Uterus (tissue), 4 donors: ENCODE measurements at places on chromosomes 7 and 10.

DNA sequence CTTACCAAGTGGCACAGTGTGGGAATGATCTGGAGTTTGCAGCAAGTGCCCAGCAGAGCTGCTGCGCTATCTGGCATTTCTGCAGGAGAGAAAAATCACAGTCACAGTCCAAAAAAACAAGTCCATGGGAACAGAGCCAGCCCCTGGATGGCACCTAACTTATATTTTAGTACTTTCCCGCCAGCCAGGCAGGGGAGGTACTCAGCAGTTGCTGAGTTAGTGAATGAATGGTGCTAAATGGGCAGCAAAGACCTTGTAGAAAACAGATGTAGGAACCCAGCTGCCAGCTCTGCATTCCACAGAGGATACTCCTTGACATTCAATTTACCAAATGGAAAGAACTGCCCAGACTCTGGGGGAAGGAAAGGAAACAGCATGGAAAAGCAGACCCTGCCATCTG lies 54.5 kb downstream of the GSDME start:
- DNase-seq = no peak

- no peak for DNase-seq
Observed at GRCh38 chr10:549391-549790, 140.1 kb downstream of the DIP2C start.

DNA sequence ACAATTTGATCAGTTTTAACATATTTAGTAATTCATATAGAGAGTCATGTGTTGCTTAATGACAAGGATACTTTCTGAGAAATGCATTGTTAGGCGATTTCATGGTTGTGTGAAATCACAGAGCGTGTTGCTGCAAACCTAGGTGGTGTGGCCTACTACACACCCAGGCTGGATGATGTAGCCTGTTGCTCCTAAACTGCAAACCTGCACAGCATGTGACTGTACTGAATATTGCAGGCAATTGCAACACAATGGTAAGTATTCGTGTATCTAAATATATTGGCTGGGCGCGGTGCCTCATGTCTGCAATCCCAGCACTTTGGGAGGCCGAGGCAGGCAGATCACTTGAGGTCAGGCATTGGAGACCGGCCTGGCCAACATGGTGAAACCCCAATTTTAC lies 73.7 kb upstream of the BAIAP2L1 start:
- DNase-seq = no peak

- DNase-seq = no peak
Observed at GRCh38 chr7:117435475-117436043, 8.3 kb upstream of the ASZ1 start.

- no peak for DNase-seq
Observed at GRCh38 chr7:141356161-141356560, 195.0 kb upstream of the AGK start.

- no peak for DNase-seq
Observed at GRCh38 chr10:17622061-17622460, 4.9 kb upstream of the HACD1 start.

DNA sequence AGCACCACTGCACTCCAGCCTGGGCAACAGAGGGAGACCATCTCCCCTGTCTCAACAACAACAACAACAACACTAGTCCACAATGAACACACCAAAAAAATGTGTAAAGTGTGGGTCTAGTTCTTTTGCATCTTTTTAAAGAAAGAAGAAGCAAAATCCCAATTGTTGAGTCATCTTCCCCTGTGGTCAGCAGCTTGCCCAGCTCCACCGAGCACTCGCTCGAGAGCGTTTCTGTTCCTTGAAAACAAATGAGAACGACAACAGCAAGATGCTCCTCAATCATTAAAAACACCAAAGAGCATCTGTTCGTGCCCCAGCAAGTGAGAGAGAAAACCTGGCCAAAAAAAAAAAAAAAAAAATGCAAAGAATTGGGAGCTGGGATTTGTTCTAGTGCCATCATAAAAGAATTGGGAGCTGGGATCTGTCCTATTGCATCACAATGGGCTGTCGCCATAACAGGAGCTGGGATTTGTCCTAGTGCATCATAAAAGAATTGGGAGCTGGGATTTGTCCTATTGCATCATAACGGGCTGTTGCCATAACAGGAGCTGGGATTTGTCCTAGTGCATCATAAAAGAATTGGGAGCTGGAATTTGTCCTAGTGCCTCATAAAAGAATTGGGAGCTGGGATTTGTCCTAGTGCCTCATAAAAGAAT lies 118.1 kb downstream of the PTPRN2 start:
- DNase-seq = no peak

DNA sequence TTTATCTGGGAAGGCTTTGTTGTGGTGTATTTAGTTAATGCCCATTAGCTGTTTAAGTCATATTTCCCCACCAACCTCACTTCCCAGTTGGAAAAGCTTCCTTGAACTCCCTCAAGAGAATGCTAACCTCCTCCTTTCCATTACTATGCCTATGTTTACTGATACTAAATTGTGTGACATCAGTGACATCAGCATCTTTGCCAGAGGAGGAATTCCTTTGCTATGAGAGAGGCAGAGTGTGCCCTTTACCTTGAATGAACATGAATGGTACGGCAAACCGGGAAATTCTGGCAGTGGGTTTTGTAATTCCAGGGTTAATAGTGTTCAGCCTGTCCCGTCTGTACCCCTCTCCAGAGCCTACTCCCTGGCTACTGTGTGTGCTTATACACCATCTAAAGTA lies 22.1 kb upstream of the GLCCI1 start:
- DNase-seq = no peak

- no peak for DNase-seq
Observed at GRCh38 chr10:117201826-117202225, 4.5 kb downstream of the KCNK18 start.

GRCh38 chr10:130491693-130492050 lies 355.5 kb downstream of the GLRX3 start:
- DNase-seq = no peak

GRCh38 chr7:26729150-26729775 lies 135.1 kb downstream of the SKAP2 start:
- DNase-seq = no peak

DNA sequence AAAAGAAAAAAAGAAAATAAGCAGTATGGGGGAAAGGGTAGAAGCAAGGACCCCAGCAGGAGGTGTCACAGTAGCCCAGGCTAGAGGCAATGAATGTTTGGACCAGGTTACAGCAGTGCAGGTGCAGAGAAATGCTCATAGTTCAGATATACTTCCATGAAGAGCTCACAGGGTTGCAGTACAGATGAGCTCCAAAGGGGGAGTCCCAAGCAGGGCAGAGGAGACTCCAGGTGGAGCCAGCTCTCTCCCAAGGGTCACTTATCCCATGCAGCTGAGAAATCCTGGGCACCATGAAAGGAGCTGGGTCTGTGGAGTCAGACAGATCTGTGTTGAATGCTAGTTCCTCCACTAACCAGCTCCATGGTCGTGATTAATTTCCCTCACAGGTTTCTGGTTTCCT lies 174.9 kb downstream of the C7orf25 start:
- no peak for DNase-seq

GRCh38 chr10:45464958-45465567 lies 91.0 kb downstream of the ALOX5 start:
- peak; percentile 69 for DNase-seq

- DNase-seq = no peak
Observed at GRCh38 chr10:46050941-46051623, 5.0 kb upstream of the MSMB start.

DNA sequence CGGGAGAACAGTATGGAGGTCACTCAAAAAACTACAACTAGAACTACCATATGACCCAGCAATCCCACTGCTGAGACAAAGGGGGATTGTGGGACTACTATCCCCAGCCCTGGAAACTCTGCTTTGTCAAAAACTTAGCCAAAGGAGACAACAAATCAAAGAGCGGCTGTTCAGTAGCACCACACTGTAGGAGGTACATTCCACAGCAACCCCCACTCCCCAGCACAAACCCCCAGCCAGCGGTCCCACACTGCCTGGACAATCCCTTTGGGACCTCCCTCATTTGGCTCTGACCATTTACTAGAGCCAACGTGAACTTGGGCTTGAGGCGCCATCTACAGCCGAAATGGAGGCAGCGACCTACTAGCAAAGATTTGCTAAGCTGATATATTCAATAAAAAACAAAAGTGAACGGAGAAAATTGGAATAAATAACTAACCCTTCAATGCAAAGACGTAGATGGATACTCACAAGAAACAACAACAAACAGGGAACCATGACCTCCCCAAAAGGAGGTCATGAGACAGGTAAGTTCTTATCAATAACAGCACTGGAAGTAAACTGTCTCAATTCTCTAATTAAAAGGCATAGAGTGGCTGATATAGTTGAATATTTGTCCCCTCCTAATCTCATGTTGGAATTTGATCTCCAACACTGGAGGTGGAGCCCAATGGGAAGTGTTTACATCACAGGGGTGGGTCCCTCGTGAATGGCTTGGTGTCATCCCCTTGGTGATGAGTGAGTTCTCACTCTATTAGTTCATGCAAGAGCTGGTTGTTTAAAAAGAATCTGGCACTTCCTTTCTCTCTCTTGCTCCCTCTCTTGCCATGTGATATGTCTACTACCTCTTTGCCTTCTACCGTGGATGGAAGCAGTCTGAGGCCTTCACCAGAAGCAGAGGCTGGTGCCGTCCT lies 119.0 kb upstream of the KCNMA1 start:
- no peak for DNase-seq

DNA sequence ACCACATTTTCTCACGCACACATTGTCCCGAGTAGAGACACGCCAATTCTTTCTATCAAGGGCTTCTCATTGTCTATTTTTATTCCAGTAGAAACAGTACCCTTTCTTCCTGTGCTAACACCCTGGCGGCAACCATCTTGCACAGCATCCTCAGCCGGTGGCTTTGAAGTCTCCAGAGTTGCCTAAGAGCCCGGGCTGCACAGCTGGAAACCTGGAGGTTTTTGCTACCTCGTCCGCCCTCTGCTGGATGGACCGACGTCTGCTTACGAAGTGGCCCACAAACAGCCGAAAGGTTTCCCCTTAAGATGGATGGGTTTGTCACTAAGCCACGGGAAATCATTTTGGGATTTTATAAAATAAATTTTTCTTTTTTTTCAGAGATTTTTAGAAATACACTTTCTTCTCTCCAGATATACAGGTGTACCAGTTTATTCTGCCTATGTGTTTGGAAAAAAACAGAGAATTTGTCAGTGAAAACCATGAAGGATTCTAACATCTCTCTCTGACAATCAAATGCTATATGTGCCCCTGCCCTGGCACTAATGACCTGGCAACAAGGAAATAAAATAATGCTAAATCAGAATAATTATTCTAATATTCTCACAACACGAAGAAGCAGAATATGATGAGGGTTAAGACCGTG lies 81.8 kb upstream of the FAM204A start:
- peak; percentile 88 for DNase-seq

DNA sequence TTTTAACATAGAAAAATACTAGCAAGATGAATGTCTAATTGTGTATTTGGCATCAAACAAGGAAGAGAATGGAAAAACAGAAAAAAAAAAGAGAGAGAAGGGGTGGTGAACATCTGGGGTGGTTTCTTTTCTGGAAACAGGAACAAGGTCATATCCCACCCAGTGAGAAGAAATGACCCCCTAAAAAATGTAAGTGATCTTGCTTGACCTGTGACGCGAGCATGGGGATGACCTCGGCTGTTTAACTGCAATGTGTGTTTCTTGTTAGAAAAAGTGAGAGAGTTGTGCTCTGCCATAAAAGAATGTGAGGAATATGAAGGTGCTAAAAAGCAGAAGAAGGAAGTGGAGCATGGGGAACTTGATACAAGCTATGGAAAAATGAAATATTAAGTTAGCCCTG lies 258.5 kb downstream of the AGMO start:
- no peak for DNase-seq

- no peak for DNase-seq
Observed at GRCh38 chr10:100184840-100185239, 989 bp downstream of the ERLIN1 start.

DNA sequence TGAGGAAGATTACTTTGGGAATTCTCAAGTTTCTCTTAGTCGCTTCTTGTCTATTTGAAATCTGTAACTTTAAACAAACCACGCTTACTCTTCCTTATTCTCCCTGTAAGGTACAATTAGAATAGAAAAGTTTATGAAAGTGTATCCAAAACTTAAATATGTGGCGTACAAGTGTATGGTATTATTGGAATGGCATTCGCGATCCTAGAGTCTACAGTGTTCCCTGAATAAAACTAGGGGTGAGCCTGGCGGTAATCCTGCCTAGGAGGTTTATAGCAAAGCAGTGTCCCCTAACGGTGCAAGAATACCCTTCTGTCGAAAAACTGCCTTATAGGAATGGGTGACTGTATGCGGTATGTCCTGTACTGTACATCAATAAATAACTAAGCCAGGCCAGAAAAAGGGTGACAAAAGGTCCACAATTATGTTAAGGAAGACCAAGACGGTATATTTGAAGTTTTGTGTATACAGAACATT lies 1.2 kb downstream of the TASOR2 start:
- DNase-seq = no peak

DNA sequence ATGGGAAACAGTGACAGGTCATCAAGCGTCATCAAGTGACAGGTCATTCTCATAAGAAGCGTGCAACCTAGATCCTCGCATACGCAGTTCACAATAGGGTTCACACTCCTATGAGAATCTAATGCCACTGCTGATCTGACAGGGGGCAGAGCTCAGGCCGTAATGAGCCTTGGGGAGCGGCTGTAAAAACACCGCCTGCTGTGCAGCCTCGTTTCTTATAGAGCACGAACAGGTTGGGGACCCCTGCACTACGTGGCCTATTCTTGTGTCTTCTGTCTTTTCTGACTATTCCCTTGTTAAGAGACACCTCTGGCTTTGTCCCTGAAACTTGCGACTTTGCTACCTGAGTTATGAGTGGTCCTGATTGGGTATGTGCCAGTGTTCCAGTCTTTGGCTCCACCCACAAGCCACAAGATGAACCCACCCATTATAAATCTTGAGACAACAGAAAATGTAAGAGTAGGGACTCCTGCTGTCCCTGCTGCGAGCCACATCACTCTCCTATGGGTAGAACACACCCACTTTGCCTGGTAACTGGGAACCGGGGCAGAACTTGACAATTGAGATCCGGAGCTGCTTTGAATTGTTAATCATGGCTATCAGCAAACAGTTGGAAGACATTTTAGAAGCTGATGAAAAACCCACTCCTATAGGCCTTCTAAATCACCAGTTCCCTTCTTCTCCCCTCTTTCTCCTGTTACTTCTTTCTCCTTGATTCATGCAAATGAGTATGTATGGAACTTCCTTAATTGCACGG lies 55.8 kb upstream of the EXOC4 start:
- DNase-seq = no peak
